ENCODE measurements at places on chromosomes 11 and 22.

DNA sequence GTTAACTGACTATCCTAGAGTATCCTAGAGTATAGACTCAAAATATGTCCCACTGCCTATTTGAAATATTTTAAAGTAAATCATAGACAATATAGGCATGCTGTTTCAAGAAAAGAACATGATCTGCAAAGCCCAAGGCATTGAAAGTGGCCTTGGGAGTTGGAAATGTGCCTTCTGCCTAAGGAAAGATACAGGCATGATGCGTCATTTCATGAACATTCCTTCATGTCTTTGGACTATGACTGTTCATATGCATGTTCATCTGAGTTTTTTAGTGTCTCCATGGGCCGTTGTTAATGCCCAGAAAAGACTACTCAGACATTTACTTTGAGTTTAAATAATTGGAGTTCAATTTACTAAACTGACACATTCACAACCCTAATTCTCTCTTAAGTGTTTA lies 69.7 kb upstream of the PRDM11 start:
- no peak for DNase-seq

- no peak for DNase-seq
Measured at GRCh38 chr11:43542750-43543712, 137.5 kb upstream of the HSD17B12 start.

DNA sequence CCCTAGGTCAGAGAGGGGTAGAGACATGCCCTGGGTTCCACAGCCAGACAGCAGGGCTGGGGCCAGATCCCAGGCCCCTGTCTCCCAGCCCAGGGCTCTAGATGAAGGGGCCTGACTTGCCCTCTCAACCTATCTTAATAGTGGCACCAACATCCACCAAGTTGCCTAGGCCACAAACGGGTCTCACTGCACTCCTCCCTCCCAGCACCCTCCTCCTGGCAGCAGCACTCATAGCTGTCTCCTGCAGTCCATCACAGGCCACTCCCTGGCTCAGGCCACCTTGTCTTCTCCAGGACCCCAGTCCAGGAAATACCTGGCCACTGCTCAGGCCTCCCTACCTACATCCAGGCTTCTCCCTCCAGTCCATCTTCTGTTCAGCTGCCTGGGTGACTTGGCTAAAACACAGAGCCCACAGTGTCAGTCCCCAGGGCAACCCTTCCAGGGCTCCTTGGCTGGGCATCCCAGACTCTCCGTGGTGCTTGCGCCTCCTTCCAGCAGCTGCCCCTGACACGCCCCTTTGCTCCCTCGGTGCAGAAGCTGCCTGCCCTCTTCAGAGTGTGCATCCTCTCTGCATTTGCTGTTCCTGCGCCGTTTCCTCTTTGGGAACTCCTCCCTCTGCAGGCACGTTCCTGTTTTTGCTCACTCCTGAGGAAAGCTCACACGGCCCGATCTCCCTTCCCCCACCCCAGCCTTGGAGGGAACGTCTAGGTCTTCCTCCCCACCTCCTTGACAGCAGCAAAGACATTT lies 40.5 kb downstream of the LRRC32 start:
- no peak for DNase-seq

DNA sequence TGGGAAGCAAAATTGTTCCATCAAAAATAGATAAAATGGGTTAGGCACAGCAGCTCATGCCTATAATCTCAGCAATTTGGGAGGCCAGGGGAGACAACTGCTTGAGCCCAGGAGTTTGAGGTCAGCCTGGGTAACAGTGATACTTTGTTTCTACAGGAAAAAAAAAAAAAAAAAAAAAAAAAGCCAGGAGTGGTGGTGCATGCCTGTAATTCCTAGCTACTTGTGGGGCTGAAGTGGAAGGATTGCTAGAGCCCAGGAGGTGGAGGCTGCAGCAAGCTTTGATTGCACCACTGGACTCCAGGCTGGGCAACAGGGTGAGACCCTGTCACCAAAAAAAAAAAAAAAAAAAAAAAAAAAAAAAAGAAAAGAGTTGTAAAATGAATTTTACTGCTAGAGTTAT lies 49.6 kb downstream of the KIF18A start:
- DNase-seq: no peak

DNA sequence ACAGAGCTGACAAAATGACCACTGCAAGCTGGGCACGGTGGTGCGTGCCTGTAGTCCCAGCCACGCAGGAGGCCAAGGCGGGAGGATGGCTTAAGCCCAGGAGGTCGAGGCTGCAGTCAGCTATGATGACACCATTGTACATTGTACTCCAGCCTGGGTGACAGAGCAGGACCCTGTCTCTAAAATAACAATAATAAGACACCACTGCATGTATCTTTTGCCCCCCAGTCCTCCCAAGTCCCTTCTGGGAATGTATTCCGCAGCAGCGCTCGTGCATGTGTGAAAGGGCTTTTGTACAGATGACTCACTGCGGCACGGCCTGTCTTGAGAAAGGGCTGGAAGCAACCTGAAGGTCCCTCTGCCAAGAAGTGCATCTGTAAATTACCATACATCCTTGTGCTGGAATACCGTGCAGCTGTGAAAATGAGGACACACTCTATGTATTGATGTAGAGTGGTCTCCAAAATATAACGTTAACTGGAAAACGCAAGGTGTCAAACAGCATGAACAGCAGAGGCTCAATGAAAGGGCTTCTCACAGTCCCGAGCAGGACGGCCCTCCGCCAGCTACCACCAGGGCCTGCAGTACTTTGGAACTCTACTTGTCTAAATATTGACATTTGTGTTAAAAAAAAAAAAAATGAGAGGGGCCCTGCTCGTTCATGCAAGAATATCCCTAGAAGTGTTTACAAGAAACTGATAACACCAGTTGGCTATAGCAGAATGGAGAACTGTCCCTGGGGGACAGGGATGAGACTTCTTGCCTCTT lies 9.0 kb upstream of the CDC42EP2 start:
- no peak for DNase-seq

DNA sequence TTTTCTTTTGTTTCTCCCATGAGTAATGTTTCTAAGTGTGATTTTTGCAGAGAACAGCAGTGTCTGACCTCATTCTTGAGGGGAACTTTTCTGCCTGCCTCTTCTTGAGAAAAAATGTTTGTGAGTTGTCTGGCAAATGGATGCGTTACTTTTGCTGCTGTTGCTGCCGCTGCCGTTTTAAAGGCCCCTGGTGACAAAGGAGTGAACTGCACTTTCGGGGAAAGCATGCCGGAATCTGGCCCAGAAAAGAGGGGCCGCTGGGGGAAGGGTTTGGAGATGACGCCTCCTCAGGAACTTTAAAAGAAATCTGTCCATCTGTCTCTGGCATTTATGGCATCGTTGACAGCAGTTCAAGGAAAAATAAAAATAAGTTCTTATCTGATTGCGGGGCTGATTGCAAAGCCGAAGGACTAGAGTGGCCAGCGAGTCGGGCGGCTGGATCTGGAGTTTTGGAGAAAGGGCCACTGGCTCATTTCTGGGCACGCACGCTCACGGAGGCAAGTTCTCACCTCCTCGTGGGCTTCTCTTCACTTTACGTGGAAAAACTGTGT lies 16.5 kb downstream of the ZBTB16 start:
- no peak for DNase-seq

Measured in stimulated activated CD8-positive, alpha-beta memory T cell treated with anti-CD3 and anti-CD28 coated beads, Interleukin-4, amount 100 ng/mL, for 4 hours (primary cell).